NCI-H1092 (cell line): ENCODE measurements at places on chromosomes 11 and 22.

DNA sequence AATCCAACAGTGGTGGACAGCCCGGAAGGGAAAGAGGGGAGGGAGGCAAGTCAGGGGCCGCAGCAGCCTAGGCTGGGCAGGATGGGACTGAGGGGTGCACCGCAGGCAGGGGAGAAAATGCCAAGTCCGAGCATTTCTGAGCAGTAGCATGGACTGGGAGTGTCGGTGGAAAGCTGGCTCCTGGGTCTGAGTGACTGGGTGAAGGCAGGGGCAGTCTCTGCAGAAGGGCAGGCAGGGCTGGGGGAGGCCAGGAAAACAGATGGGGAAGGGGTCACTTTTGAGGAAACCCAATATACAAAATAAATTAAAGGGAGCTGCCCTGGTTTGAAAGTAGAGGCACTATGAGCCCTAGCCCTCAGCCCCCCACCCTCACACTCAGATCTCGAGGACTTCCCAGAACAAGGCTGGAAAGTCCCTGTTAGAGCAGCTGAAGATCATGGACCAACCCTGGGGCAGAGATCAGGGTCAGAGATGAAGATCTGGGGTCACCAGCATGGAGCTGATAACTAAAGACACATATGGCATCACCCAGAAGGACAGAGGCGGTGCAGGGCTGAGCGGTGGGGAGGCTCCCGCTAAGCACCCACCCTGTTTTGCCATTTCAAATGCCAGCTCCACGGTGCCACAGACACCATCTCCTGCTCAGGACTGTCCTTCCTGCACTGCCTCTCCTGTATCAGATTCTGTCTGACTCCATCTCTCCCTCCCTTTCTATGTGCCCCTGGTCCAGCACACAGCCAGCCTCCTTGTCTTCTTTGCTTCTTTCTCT lies 32.4 kb upstream of the ETS1 start:
- no peak for DNase-seq

DNA sequence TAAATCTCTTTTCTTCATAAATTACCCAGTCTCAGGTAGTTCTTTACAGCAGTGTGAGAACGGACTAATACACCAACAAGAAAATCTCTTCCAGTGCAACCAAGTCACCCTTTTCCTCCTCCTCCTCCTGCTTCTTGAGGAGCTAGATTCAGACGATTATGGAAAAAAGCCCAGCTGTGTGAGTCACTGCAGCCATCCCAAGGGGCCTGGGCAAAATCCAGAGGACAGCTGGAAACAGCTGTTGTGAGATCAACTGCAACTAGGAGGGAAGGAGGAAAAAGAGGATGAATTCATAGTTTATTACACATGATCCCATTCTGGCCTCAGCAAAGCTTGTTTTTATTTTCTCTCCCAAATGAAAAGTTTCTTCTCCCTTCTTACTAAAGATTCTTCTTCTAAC lies 32.9 kb downstream of the RBFOX2 start:
- no peak for DNase-seq

DNA sequence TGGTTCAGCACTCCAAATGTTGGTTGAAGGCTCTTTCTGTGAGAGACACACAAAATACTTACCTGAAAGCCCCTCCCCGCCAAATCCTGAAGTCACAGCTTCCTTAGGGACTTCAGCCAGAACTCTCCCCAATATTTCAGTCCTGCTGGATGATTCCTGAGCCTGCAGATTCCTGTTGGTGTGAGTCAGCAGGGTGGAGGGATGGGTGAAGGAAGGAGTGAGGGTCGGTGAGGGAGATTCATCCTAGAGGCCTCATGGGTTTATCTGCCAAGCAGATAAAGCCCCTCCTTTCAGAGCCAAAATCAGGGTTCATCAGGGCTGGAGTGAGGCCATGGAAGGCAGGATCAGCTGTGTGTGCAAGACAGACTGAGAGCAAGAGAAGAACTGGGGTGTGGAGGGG lies 37.9 kb downstream of the SMIM38 start:
- DNase-seq: no peak

DNA sequence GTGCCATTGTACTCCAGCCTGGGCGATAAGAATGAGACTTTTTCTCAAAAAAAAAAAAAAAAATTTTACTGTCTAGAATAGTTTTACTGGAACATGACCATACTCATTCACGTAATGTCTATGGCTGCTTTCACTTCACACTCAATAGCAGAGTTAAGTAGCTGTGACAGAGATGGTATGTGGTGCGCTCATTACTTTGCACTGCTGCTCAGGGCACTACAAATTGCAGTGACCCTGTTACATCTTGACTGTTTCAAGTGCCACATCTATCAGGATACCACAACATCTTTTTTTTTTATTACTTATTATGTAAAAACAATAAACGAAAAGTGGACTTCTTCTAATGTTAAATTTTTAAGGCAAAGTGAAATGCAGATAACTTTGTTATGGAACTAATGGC lies 110.3 kb downstream of the ARHGAP20 start:
- no peak for DNase-seq

DNA sequence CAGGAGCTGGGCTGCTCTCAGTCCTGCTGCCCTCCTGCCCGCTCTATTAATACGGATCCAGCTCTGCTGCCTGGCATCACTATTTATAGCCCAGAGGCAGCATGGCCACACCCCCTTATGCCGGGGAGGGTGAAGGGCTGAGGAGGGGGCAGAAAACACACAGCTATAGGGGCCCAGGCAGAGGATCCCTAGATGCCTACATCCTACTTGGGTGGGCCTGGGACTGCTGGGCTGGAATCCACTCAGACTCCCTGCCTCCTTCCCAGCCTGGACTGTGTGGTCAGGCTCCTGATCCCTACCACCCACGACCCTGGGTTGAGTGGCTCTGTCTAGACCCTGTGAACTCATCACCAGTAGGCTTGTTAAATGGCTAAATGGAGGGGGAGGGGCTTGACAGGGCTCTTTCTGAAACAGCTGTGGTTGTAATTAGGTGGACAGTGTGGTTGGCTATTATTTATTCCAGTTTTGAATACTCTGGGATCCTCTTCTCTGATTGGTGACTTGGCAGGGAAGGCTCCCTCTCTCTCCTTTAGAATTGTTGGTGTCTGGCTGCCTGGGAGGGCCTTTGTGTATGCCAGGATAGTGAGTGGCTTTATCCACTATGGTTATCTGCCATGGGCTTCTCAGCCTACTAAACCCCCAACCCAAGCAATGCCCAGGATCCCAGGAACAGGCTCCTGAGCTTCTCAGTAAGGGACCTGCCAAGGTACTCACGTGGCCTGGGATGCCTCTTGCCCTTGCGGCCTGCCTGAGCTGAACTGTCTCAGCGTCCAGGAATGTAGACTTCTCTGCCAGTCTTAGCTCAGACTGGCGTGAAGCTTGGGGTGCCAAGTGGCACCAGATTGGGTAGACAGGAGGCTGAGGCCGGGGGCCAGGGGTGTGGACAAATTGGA lies 15.2 kb downstream of the PHLDB1 start:
- no peak for DNase-seq
